DMS79 treated with DMSO at 0.1 percent for 48 hours (cell line): ENCODE measurements at places on chromosomes 11 and 22.
A peak's percentile ranks its signal among the peaks of the same experiment; 100 is the strongest.

- no peak for DNase-seq
Observed at GRCh38 chr11:87394924-87395323, 357.2 kb downstream of the TMEM135 start.

DNA sequence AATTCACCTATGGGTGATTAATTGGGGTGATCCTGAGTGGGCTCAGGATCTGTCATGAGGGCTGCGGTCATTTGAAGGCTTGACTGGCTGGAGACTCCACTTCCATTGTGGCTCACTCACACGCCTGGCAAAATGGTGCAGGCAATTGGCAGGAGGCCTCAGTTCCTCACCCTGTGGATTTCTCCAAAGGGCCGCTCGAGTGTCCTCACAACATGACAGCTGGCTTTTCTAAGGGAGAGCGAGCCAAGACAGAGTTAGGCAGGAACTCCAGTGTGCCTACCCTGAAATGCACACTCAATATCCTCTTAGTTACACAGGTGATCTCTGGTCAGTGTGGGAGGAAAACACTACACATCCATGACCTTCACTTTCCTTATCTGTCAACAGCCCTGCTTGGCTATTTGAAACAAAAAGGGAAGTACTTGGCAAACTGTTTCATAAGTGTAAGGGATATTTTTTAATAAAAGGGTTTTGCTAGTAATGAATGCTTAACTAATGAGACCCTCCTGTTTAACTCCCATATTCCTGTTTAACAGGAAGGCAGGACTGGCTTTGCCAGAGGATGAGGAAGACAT, 25.7 kb downstream of the OSBP2 start:
- no peak for DNase-seq

GRCh38 chr11:2800655-2801531, 84.7 kb downstream of the CDKN1C start:
- no peak for DNase-seq

DNA sequence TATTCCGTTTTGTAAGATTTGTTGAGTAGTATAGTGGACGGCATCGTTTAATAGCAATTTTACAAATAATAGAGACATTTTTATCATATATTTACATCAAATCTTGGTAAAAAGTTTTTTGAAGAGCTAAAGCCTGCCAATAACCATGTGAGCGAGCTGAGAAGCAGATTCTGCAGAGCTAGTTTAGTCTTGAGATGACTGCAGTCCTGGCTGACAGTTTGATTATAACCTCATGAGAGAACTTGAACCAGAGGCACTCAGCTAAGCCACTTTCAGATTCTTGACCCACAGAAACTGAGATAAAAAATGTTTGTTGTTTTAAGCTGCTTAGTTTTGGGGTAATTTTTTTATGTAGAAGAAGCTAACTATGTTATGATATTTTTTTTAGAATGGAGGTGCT, 78.9 kb downstream of the PDE3B start:
- DNase-seq = no peak

GRCh38 chr11:37525336-37525735, 927.3 kb upstream of the RAG2 start:
- DNase-seq = no peak

- no peak for DNase-seq
Observed at GRCh38 chr11:104609311-104610085, 288.8 kb downstream of the CASP12 start.

- peak; percentile 92 for DNase-seq
Observed at GRCh38 chr11:12845739-12846358, 163.3 kb upstream of the RASSF10 start.

DNA sequence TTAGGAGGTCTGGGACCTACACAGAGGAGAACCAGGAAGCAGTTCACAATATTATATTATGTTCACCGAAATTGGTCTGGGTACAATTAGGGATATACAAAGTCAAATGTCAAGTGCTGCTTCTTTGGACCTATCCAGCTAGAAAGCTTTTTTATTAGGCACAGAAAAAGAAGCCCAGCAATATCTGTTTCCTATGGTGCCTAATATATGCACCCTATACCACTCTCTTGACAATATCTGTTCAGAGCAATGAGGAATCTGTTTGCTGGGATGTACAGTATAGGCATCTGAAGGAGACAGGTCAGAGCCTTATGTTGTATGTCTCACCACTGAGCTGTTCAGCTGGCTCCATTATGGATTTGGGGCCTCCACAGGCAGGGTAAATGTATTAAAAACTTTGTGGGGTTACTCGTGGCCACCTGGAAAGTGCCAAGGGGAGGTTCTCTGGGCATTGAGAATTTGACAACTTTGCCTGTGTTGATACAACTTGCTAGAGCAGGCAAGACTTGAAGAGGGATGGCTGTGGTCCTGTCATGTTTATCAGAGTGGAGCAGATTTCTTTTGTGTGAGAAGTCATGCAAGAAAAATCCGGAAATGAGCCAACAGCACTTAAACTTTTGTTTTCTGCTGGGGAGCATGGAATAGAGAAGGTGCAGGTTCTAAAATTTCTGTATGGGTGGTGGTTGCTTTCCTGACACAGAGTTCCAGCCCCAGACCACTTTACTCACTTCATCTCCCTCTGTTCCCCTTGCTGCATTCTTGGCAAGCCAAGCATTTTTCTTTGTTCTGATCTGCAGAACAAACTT, 10.1 kb downstream of the STIM1 start:
- peak; percentile 72 for DNase-seq

GRCh38 chr11:25449091-25449490, 882.8 kb upstream of the ANO3 start:
- DNase-seq = no peak

GRCh38 chr11:74581954-74582547, 10.3 kb upstream of the POLD3 start:
- DNase-seq = no peak

DNA sequence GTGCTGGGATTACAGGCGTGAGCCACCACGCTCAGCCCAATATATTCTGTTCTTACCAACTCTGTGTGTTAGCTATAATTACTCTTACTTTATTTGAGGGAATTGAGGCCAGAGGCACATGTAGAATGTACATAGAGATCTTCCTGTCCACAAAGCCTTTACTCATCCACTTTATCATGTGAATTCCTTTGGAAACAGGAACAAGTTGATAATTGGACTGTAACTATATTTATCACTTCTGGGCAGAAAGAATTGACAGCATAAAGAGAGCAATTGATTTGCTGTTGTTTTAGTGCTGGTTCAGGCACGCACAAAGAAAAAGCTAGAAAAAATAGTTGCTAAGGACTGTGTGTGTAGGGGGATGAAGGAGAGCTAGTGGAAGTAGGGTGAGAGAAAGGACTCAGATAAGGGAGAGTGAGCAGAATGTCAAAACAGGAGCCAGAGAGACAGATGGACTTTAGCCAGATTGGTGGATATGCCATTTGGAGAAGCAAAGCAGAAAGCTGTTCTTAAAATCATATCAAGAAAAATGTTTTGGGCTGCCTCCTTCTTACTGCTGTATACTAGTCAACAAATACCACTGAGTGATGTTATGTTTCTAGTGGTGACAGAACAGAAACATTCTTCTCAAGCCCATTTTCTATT, 929.8 kb upstream of the CNTN5 start:
- DNase-seq = no peak

- no peak for DNase-seq
Observed at GRCh38 chr11:58494101-58494500, 13.8 kb downstream of the OR5B21 start.

DNA sequence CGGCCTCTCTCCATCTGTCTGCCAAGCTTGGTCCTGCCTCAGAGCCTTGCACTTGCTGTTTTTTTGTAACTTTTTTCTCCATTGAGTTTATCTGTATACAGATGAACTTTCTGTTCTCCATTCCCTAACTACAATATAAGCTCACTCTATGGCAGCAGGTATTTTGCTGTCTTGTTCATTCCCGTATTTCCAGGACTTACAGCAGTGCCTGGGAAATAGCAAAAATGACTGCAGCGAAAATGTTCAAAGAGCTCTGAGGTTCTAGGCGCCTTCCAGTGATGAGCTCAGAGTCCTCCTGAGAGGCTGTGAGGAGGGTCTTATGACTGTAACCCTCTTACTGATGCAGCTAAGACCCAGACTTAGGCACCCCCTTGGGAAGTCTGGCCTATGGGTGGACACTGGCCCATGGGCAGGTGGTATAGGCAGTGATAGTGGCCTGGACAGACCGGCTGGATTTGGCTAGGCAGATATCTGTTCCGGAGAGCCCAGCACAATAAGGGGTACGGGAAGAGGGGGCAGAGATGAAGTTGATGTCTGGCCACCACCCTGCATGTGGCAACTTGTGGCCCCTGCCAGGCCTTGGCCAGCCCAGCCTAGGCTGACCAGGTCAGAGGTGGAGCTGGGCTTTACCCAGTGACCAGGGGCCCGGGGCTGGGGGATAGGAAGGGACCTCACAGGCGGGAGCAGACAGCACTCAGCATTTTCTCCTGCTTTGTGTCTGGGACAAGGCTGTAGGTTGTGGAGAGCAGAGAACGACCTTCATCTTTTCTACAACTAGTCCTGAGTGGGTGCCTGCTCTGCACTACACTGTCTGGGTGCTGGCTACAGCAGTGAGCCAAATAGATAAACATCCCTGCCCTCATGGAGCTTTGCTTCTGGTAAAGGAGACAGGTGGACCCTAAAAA, 4.6 kb downstream of the ATF4 start:
- DNase-seq = no peak
